ENCODE measurements at places on chromosomes 7 and 10.

- no peak for DNase-seq
Measured at GRCh38 chr10:5467634-5468255, 31.6 kb downstream of the CALML5 start.

DNA sequence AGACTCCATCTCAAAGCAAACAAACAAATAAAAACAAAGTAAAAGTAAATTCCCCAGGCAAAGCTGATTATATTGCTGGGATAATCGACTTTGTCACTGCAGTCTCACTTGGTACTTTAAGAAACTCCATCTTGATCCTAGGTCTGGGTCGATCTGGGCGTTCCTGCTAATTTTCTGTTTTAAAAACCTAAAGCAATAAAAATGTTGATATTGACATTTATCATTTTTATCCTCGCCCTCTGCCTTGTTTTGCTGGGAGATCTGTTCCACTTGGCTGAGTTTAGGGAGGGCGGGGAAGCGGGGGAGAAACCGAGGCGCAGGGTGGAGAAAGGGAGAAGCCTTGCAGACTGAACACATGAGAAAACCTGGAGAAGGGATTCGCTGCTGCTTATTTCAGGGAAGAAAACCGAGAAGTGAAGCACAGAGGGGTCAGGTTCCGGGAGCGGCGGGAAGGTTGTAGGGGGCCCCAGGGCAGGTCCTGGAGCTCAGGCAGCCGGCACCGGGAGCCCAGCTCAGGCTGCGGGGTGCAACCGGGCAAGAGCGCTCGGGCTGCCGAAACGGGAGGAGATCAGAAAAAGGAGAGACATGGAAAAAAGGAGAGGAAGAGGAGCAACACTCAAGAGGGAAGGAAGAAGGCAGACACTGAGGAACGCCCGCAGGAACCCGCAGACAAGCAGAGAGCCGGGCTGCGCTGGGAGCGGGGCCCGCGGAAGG, 27.3 kb upstream of the KMT2C start:
- DNase-seq, result no peak

DNA sequence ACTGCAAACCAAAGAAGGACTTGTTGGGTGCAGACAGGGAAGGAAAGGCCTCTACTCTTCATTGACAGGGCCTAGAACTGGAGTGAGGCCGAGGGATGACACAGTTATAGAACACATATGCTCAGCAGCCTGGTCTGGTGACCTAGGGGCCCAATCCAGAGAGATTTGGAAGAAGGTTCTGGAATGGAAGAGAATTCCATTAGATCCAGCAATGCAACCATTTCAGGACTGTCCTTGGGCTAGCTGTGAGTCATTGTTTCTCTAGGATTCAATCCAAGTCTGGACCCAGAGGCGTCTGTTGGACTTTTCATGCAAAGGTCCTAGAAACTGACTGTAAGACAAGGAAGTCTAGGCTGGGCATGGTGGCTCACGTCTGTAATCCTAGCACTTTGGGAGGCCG, 59.2 kb downstream of the WIPF3 start:
- DNase-seq, result no peak

GRCh38 chr7:41870461-41871138, 167.7 kb upstream of the INHBA start:
- DNase-seq, result no peak

DNA sequence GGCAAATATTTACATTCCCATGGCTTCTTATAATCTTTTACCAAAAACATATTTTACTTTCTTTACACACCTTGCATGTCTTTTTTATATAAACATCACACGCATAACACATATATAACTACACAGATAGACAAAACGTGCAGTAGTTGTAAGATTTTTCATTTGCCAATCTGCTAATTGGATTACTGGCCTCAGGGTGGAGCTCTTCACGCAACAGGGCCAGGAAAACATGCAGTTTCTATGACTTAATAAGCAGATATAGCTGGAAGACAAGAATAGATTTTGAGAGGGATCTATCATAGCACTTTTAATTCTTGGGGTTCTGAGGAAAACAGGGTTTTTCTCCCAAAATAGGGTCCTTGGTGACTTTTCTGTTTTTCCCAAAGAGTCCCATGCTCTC, 12.7 kb downstream of the ACADSB start:
- no peak for DNase-seq

DNA sequence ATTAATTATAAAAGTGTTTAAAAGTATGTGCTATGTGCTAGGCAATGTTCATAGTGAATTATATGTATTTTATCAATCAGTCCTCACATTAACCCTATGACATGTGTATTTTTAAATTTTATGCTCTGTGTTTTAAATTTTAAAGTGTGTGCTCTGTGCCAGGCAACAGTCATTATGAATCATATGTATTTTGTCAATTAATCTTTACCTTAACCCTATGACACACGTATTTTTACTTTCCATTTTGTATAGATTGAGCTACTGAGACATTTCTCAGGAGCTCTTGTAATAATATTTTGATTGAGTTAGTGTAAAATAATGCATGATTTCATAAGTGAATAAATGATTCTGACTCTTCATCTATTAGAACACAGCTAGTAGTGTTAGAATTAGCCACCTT, 117.8 kb downstream of the THSD7A start:
- DNase-seq, result no peak

GRCh38 chr7:74269757-74270277, 15.6 kb upstream of the RFC2 start:
- no peak for DNase-seq

DNA sequence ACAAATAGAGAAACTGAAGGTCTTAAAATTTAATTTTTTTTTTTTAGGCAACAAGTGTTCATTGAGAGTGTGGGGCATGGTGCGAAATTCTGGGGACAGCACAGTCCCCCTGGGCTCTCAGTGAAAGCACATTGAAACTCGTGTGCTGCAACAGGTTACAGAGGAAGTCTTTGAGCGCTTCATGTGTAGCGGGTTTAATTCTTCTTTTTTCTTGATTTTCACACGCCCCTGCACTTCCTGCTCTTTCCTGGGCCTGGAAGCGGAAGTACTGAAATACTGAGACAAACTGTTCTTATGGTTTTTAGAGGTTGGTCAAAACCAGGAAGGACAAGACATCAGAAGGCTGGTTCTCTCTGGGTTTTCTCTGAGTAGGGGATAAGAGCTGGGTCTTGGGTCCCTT, 203.5 kb downstream of the PTEN start:
- DNase-seq, result no peak

DNA sequence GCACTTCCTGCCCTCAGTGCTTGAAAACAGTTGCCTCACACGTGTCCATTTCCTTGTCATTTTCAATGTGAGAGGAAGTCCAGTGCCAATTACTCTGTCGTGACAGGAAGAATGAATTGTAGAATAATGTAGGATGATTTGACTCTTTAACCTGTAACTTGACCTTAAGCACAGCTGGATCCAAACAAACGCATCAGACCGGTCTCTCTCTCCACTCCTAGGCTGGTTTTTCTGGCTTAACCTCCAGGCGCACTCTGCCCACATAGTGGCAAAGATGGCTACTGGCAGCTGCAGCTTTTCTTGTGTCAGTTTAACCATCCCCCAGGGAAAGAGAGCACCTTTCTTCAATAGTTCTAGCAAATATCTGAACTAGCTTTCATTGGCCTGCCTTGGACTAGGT, 29.4 kb upstream of the PNLIPRP3 start:
- DNase-seq, result no peak

DNA sequence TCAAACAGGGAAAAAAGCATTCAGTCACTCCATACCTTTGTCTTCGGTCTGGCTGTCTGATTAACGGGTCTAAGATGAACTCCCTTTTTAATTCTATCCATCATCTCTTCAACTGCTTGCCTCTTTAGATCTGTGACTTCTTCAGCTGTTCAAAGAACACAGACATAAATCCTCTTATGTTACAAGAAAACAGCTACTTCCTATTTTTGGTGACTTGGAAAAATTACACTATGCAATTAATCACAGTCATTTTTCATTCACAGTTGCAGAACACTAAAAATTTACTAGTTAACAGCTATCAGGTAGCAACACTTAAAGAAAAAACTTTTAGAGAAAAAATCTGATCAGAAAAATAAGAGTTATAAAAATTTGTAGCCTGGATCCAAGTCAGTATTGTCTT, 66.0 kb downstream of the ENO4 start:
- DNase-seq, result no peak

- DNase-seq, result no peak
Measured at GRCh38 chr7:91107460-91107859, 156.8 kb upstream of the FZD1 start.

GRCh38 chr10:113100281-113100680, 150.2 kb downstream of the TCF7L2 start:
- DNase-seq, result no peak

- no peak for DNase-seq
Measured at GRCh38 chr10:48399056-48399541, 92.6 kb downstream of the MAPK8 start.

- DNase-seq, result peak; percentile 22
Measured at GRCh38 chr10:130301021-130301892, 165.1 kb downstream of the GLRX3 start.

- no peak for DNase-seq
Measured at GRCh38 chr7:93327006-93327633, 95.0 kb downstream of the VPS50 start.

DNA sequence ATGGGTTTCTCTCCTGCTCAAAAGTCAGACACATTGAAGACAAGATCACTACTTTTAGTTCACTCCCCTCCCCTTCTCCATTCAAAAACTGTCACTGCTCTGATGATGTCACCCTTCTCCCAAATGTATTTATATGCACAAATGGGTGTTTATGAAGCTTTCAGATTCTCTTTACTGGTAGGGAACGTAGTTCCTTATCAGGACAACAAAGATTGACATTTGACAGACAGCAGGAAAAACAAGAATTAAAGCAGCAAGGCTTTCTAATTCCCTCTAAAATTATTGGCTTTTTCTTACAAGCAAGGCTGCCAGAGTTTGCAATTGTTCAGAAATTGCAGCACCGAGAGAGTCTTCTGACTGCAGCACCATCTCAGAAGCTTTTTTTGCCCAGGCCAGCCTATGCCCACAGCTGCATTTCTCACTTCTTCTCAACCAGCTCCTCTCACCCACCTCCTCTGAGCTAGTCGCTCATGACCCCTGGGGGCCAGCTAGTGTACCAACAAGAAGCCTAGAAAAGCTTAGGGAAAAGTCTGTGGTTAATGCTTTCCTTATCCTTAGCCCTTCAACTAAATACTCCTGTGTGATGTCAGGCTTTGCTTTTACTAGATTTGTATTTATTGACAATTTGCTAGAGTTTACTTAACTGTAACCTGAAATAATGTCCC, 265.1 kb downstream of the HTR7 start:
- no peak for DNase-seq

DNA sequence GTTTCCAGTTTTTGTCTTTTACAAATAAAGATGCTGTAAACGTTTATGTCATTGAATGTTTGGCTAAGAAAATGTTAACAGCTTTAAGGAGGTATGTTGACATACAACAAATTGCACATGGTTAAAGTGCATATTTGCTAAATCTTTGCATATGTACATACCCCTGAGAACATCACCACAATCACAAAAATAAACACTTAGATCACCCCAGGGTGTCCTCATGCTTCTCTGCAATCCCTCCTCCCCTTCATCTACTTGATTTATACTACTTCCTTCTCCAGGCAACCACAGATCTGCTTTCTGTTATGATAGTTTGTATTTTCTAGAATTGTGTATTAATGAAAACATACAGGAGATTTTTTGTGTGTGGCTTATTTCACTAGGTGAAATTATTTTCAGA, 209.5 kb downstream of the GLRX3 start:
- DNase-seq, result no peak

GRCh38 chr10:44662051-44662450, 249.1 kb upstream of the TMEM72 start:
- no peak for DNase-seq

DNA sequence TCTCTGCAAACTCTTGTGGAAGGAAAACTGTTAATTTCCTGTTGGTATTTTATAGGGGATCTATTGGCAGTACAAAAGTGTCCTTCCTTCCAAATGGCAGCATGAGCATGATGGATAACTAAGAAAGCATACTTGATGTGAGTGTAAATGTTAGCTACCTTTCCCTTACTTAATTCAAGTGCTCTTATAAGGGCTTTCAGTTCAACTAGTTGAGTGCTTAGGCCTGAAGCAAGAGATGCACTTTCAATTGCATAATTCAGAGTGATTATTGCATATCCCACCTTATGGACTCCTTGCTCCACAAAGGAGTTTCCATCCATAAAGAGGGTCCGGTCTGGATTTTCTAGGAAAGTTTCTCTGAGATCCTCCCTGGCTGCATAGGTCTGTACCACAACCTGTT, 56.3 kb upstream of the CYP2C8 start:
- DNase-seq, result no peak

GRCh38 chr10:33627611-33628010, 293.1 kb upstream of the NRP1 start:
- DNase-seq, result no peak

GRCh38 chr10:77409697-77410471, 227.7 kb downstream of the KCNMA1 start:
- DNase-seq, result no peak

DNA sequence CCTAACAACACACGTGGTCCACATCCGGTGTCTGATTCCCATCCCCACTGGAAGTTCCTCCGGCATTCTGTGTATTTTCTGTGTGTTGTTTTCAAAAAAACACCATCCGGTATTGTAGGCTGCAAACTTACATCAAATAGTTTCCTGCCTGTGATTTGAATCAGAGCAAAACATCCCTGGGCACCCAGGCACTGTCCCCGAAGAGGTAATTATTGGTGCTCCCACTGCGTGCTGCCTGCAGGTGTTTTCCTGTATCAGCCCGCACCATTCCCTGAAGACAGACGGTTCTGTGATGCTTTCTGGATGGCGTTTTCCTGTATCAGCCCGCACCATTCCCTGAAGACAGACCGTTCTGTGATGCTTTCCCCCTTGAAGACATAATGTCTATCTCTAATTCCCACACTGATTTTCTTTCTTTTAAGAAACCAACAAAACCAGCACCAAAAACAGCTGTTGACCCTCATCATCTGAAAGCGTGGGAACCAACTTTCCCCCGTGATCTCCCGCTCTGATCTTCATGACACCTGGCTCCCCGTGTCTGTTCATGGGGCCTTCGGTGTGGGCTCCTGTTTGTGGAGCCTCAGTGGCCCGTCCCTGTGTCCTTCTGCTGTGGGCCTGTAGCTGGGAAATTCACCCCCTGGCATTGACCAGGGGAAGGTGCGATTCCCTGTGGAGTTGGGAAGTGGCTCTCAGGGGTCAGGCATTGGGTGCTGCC, 205.3 kb downstream of the ADARB2 start:
- no peak for DNase-seq

GRCh38 chr10:79031723-79032122, 37.0 kb upstream of the ZMIZ1 start:
- no peak for DNase-seq

DNA sequence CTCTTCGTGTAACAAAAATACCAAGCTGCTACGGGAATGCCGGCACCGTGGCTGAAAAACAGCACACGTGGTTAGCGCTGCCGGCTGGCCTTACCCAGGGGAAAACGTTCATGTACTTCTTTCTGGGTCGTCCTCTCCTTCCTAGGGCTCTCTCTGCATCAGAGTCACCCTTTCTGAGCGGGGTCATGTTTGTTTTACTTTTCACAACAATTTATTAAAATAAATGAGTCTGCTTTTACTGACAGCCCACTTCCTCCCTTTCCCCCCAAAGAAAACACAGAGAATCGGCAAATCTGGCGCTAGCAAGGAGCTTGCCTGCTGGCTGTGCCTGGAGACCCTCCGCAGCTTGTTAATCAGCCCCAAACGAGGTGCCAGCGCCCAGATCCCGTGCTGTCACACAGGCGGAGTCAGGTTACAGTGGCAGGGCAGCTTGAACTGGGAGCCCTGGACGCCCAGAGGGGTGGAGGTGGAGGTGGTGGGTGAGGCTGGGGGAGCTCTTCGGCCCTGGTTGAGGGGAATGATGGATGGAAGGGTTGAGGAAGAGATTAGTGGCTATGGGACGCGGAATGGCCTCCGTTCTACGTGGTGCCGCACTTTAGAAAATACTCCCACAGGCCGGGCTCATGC, 162.2 kb upstream of the TNS3 start:
- no peak for DNase-seq

All from stimulated activated CD4-positive, alpha-beta T cell treated with anti-CD3 and anti-CD28 coated beads, Interleukin-15, amount 100 ng/mL, for 48 hours (primary cell).